Cardiac muscle cell (in vitro differentiated cells and primary cell): ENCODE measurements at places on chromosomes 12 and 14. TPM values are rescaled to one million over a fixed set of nuclear protein-coding genes. Genes with fewer than 3 reads are reported as not detected.
A peak's percentile ranks its signal among the peaks of the same experiment; 100 is the strongest.

DNA sequence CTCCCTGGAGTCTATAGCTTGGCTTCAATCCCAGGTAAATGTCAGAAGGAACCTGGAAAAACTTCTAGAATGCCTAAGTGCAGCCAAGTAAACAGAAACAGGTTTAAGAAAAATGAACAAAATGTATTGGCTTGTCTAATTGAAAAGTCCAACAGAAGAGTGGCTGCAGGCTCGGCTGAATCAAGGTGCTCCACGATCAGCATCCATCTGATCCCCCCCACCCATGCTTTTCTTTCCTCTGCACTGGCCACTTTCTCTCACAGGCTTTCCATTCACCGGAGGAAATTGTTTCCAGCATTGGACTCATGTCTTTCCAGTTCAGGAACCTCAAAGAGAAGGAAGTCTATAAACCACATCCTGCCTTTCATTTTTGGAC, 42.0 kb upstream of the C14orf180 start:
- no peak for DNase-seq

DNA sequence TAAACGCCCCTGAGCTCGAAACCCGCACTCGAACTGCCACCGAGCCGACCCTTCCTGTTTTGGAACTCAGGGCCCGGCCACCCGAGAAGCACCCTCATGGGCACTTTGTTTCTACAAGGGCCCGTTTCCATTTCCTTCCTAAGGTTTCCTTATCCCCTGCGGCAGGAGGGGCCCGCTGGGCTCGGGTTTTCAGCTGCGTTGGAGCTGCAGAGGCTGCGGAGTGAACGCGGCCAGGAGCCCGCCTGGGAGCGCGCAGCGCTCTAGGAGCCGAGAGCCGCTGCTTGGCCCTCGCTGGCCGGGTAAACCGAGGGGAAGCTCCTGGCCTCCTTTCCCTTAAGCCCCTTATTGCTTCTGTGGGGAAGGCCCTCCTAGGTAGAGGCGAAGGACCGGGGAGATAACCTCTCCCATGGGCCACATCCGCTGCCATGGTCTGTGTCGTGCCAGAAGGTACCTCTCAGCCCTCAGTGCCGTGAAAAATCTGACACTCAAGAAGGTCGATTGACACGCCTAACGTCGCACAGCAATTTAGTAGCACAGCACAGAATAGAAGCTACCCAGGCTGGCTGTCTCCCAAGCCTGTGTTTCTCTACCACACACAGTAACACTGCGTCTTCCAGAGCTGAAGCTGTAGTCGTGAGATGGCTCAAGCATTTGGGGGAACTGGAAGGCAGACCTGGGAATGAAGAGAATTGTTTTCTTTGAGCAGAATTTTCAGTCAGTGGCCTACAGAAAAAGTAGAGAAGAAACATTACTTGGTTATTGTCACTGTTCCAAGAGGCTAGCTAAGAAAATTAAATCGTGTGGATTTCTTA, 12.9 kb upstream of the CALM1 start:
- peak; percentile 76 for DNase-seq

- DNase-seq: no peak
Measured at GRCh38 chr12:3473171-3473570, 17.8 kb upstream of the PRMT8 start.

- DNase-seq: peak; percentile 30
Measured at GRCh38 chr12:104598342-104599271, 141.9 kb downstream of the CHST11 start.

The FOXM1 gene
- 11.5 and 44.3 TPM in 2 replicates for polyA plus RNA-seq

The KRT3 gene
- polyA plus RNA-seq: not detected in 2 replicates

- DNase-seq: no peak
Measured at GRCh38 chr14:87434680-87435079, 558.3 kb downstream of the GALC start.

GRCh38 chr12:17159506-17160300, 553.7 kb upstream of the LMO3 start:
- DNase-seq: no peak

DNA sequence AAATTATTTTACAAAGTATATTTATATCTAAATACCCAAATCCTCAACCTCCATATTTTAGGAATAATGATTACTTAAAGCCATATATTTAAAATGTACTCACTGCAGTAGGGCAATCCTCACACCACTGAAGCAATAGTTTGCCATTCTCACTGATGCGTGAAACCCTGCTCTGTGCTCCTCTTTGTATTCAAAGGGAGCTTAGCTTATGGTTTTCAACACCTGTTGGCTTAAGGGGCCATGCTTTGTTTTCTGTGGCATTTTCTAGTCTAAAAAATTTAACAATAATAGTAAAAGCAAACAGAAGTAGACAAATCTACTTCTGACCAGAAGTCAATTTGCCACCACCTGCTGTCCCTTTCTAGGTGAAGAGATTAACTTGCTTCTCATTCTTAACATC, 294.6 kb downstream of the FLRT2 start:
- DNase-seq: no peak

GRCh38 chr14:100900837-100901390, 2.6 kb downstream of the RTL1 start:
- peak; percentile 27 for DNase-seq

The WDR89 gene
- polyA plus RNA-seq: 11.7 and 14.0 TPM in 2 replicates

DNA sequence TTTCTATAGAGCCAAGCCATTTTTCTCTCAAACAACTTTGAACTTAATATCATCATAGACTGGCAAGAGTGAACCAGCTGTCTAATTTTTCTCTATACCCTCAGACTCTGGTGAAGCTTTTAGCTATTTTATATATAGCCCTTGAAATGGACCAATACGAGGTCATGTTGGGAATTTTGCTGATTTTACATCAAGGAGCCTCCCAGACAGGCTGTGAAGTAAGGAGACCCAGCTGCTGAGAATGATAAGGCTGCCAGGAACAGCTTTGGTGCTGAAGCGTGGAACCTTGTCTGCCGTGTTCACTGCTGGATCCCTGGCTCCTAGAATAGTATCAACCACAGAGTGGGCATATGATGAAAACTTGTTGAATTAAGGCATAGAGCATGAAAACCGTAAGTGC, 326.2 kb upstream of the NAV3 start:
- no peak for DNase-seq

DNA sequence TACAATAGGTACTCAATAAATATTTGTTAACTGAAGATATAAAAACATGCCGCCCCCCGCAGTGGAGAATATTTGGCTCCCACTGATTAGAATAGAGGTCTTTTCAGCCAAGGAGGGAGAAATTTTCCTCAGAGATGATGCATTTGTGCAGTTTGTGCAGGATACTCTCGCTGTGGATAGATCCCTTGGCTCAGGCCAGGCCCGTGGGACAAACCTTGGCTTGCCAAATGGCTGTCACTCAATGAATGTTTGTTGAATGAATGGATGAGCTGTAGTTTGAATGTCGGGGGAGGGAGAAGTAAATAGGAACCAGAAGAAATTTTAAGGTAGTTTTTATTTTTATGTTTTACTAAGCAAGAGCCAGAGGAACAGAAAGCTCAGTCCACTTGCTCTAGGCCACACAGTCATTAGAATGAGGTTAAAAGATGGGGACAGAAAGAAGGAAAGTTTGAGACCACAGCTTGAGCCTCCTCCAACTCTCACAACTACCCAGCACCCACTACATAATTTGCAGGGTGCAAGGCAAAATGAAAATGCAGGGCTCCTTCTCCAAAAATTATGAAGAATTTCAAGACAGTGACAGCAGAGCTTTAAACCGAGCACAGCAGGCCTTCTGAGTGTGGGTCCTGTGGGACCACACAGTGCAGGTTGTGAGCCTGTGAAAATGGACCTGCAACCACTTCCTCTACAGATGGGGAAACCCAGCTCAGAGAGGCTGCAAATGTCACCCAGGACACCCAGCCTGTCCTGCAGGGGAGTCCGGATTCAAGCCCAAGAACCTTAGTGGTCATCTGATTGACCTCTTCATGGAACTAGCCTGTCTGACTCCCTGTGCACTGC, 51.4 kb downstream of the WSCD2 start:
- no peak for DNase-seq

The GLS2 gene
- polyA plus RNA-seq: 1.2 and 1.3 TPM in 2 replicates

The TCTN2 gene
- polyA plus RNA-seq: 4.3 and 5.0 TPM in 2 replicates

GRCh38 chr12:95653771-95654546, 102.7 kb upstream of the USP44 start:
- peak; percentile 64 for DNase-seq

GRCh38 chr14:44609201-44609600, 102.1 kb upstream of the FSCB start:
- no peak for DNase-seq

DNA sequence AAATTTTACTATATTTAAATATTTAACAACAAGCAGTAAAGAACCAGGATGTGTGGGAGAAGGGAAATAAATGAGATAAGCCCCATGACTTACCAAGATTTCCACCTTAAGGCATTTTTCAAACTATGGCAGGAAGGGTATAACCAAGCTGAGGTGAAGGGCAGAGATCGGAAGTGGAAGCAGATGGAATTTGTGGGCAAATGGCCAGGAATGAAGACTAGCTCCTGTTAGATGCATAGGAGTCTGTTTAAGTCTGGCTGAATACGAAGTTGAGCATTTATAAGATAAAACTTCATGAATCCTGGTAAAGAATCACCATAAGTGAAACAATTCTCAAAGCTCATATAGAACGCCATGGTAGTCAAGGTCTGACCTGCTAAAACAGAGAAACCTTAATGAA, 163.5 kb downstream of the DIO2 start:
- peak; percentile 4 for DNase-seq

DNA sequence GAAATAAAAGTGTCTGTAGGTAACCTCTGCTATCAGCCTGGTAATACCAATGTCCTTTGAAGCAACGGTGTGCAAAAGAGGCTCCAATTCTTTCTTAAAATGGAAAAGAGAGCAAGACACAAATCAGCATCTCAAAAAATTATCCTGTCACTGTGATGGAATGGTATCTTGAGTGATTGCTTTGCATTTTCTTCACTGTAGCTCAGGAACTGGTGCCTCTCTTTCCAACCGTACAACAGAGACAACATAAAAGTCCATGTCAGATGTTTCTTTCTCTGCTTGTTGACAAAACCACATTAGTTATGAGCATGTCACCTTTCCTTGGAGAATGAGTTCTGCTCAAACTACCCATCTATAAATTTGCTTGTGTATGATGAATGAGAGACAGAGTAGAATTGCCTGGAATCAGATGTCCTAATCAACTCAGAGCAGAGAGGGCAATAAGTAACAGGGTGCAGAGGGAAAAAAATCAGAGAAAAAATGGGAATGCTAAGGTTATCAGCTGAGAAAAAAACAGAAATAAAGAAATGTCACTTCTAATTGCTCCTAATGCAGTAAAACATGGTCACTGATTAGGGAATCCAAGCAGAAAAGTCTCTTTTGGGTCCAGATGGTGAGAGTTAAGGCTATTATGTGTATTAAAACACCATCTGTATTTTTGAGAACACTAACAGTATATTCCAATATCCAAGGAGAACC, 465.0 kb upstream of the ATP2B1 start:
- DNase-seq: no peak

- DNase-seq: no peak
Measured at GRCh38 chr14:54730156-54730961, 163.4 kb downstream of the SAMD4A start.

DNA sequence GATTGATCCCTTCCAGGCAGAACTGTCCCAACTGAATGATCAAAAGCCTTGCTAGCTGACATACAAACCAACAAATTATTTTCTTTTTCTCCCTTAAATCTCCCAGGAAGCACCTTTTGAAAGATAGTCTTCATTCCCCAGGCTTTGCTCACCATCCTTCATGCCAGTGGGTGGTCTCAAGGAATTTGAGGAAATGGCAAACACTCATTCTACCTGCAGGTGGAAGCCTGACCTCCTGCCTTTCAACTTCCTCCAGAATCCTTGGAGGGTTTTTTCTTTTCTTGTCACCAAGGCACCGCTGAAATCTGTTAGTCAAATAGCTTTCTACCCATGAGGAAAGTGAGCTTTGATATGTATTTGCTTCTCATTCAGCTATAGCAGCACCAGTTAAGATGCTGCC, 128.5 kb downstream of the WIF1 start:
- DNase-seq: no peak

DNA sequence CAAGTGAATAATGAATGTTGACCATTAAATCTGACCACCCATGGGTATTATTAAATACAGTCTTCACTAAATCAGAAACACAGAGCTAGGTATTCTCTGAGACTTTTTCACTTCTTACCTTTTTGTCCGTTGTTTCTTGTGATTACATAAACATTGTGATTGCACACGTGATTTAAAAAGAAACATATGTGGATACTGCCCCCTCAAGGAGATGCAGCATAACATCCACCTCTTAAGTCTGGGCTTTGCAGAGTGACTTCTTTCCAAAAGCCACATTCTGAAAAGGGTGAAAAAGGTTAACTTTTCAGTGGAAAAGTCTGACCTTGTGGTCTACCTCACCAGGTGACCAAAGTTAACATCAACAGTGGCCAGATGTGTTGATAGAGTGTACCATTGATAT, 185.5 kb upstream of the FAR2 start:
- peak; percentile 70 for DNase-seq

GRCh38 chr12:124586756-124587155, 19.3 kb upstream of the NCOR2 start:
- DNase-seq: no peak

DNA sequence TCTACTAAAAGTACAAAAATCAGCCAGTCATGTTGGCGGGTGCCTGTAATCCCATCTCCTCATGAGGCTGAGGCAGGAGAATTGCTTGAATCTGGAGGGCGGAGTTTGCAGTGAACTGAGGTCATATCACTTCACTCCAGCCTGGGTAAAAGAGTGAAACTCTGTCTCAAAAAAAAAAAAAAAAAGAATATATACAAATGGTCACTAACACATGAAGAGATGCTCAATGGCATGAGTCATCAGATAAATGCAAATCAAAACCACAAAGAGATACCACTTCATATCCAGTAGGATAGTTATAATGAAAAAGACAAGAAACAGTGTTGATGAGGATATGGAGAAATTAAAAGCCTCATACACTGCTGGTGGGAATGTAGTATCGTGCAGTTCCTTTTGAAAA, 33.6 kb upstream of the METAP2 start:
- DNase-seq: peak; percentile 54

DNA sequence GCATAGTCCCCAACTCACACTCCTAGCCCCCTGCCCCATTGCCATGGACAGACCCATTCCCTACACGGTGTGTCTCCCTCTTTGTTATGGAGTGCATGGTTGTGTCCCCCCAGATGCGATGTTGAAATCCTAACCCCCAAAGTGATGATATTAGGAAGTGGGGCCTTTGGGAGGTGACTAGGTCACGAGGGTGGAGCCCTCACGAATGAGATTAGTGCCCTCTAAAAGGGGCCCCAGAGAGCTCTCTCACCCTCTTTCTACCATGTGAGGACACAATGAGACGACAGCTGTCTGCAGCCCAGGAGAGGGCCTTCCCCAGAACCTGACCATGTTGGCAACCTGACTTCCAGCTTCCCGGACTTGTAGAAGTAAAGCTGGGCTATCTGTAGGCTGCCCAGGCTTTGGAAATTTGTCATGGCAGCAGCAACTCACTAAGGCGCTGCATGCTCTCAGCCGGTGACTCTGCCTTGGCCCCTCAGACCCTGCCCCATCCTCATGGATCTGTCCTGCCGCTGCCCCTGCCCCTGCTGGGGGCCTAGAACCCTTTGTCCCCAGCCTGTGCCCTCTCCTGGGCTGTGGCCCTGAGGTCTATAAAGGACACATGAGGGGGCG, 318.1 kb upstream of the RTL1 start:
- DNase-seq: no peak

DNA sequence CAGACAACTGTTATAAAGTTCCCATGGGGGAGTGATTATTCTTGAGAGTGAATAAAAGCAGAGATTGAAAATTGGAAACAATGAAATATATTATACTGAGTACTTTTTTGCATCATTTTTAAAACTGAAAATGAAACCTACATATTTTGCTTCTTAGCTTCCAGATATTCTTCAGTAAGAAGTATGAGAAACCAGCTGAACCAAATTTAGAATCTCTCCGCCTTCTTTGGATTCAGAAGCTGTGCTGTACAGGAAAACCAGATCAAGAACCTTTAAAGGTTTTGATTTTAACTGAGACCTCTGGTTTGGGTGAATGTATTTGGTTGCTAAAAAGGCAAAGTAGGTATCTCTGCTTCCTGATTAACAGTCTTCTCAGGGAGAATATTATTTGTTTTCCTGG, 109.4 kb downstream of the AKAP6 start:
- no peak for DNase-seq
